Fibroblast of skin of right quadriceps (primary cell): ENCODE measurements at places on chromosomes 3 and 15.

GRCh38 chr15:77296773-77297337 is 123.0 kb downstream of the PEAK1 start:
- DNase-seq = no peak

DNA sequence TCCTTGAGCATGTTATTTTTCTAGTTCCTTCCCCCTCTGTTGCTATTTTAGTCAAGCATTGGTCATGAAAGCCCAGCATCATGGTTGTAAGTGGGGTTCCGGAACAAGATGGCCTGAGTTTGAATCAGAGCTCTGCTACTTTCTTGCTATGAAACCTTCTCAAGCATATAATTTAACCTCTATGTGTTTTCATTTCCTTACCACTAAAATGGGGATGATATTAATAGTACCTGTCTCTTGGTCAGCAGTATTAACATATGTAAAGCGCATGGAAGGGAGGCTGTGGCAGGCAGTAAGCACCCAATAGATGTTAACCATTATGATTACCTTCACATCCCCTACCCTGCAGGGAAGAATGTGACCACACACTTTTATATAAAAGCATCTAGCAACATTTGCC is 14.3 kb upstream of the SPRED1 start:
- DNase-seq = no peak

DNA sequence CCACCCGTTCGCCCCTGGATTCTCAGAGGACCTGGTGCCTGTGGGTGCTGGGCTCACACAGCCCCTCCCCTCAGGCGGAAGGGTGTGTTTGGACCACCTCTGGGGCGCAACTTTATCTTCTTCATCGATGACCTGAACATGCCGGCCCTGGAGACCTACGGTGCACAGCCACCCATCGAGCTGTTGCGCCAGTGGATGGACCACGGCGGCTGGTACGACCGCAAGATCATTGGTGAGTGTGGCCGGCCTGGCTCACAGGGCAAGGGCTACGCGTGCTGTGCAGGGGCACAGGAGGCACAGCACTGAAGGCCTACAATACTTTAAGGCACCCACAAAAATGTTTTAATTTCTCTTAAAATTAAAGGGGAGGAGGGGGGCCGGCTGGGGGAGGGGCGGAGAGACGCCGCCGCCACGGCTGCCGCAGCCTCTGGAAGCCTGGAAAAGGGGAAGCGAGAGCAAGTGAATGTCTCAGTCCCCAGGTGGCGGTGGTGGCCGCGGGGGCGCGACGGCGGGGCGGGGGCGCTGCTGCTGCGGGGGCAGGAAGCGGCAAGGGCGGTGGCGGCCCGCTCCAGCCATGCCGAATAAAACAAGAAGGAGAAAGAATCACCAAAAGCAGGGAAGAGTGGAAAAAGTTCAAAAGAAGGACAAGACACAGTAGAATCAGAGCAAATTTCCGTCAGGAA is 56.8 kb downstream of the DNAH1 start:
- DNase-seq = no peak

DNA sequence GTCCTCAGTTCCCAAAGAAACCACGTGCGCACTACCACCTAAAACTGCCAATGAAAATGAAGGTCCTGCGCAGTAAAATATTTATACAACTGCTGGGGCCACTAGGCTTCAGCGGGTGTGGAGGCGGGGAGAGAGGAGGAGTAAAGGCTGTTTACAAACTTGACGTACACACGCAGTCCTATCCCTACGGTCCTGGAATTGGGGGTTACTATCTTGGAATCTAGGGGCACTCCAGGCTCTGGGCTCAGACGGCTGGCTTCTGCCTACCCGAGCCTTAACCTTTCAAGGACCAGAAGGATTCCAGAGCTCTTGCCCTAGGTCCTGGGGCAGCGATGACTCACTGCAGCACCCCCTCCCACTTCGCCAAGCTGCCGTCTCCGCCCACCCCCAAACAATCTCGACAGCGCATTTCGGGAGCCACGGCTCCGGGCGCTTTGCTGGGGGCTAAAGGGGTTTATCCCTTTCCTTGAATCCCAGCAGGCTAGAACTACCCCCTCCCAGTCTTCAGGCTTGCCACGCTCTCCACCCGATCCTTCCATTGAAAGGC is 3.0 kb downstream of the ADAMTS9 start:
- DNase-seq = peak; percentile 51

DNA sequence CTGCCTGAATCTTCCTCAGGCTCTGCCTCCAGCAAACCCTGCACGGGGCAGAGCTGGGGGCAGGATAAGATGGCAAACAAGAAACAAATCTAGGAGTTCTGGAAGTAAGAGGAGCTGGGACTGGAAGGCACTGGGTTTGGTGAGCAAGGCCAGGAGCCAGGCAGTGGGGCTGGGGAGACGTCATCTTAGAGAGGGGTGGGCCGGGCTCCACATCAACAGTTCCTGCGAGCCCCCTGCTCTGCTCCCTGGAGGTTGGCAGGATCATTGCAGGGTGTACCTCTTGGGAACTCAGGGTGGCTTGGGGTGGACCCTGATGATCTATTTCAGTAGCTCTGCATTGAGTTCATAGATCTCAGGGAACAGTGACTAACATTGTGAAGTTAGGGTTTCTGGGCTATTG is 87.3 kb upstream of the PRR23E start:
- no peak for DNase-seq

DNA sequence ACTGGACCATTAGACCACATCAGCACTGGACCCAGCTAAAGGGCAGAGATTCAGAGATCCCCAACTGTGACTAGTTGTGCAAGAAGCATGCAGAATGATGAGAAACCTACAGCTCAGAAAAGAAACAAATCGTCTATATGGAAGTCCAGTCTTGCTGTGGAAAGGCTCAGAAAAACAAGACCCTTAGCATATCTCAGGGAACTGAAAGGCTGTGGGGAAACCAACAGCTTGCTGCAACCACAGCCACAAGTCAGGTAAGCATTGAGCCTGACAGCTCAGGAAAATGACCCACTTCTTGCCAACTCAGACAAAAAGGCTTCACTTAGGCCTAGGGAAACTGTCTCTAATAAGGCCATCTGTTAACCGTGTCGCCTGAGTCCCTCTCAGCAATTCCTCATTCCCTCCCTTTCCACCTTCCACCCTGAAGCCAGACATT is 145.6 kb downstream of the LSAMP start:
- DNase-seq = no peak

GRCh38 chr3:38404286-38404685 is 49.4 kb upstream of the ACVR2B start:
- DNase-seq = peak; percentile 50

DNA sequence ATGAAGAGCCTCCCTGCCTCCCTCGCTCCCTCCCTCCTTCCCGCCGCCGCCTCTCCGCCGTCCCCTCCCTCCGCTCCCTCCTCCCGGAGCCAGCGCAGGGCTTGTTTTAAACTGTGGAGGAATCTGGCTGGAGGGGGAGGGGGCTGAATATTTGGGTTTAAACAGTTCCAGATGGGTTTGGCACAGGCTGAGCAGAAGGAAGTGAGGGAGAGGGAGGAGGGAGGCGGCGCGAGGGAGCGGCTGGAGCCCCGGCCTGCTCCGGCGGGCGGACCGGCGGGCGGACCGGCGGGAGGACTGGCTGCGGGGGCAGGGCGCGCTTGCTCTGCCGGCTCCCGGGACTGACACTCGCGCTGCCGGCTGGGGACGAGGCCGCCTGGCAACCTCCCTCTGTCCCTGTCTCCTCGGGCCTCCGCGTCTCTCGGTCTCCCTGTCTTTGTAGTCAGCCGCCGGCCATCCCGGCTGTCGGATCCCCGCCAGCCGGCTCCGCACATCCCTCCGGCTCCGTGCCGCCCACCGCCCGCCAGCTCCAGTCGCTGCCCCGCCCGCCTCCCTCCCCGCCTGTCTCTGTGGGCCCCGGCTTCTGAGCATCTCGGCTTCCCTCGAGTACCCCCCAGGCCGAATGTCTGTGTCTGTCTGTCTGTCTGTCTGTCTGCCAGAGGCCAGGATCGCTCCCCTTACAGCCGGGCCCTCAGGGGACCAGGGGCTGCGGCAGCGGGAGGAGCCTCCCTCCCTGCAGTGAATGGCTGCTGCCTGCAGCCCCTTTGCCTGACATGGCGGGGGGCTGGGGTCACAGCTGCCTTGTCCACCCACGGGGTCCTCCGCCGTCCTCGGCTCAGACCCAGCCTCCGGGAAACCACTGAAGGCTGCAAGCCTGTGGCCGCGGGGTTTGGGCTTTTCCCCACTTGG is 7.6 kb downstream of the EPHB3 start:
- DNase-seq = peak; percentile 100

DNA sequence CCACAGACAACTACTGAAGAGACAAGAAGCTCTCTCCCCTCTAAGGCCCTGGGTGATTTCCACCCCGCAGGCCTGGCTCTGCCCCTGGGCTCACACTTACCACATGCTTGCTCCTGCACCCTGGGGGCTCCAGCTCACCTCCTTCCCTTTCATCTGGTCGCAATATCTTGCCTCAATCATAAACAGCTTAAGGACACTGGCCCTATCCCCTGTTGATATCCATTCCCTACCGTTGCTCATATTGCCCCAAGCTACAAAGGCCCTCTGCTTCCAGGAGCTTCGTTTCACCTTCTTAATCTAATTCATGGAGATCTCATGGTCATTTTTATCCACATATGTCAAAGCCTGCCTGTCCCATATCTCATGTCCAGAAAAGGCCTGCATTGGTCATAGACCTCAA is 46.0 kb upstream of the TSEN2 start:
- no peak for DNase-seq

DNA sequence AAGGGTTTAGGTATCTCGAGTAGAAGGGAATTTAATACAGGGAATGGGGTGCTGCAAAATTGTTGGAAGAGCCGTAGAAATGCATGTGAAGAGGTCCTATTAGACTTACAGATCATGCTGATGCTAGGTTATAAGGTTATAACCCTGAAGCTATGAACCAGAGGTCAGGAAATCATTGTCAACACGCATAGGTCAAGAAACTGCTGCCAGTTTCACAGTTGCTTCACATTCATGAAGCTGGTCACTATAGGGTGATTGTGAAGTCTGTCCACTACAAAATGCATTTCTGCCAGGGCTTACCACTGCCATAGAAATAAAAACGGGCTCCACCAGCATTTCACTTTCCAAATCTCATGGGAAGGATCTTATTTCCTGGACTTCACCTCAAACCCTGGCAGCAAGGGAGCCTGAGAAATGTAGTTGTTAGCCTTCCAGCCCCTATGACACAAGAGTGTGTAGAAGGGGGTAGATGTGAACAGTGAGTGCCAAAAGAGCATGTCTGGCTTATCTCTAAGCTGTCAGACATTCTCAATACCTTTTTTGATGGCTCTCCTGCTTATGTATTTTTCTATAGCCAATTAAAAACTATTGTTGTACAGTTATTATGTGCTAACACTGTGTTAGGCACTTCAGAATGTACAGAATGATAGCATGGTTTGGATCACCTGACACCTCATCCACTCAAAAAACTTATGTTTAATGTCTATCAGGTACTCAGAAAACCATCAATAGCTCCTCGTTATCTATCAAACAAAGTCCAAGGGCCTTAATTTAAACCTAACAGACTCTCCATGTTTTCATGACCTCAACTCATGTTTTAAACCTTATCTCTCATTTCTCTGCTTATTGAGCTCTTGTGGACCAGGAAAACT is 148.3 kb upstream of the TSC22D2 start:
- DNase-seq = no peak

GRCh38 chr15:65194826-65195547 is 9.8 kb upstream of the CLPX start:
- DNase-seq = no peak

DNA sequence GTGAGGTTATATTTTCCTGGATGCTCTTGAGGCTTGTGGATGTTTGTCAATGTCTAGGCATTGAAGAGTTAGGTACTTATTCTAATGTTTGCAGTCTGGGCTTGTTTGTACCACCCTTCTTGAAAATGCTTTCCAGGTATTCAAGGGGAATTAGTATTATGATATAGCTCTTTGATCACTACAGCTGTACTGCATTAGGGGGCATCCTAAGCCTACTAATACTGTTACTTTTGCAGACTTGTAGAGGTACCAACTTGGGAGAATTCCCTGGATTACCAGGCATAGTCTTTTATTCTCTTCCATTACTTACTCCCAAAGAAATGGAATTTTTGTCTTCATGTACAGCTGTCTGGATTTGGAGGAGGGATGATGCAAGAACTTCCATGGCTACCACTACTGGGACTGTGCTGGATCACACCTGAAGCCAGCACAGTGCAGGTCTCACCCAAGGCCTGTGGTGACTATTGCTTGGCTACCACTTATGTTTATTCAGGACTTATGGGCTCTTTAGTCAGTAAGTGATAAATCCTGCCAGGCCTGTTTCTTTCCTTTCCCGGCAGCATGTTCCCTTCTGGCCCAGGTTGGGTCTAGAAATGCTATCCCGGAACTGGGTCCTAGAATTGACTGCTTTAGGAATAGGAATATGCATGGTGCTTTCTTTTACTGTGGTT is 402.9 kb downstream of the IL20RB start:
- DNase-seq = no peak

GRCh38 chr3:155853214-155854140 is 750 bp downstream of the SLC33A1 start:
- no peak for DNase-seq

DNA sequence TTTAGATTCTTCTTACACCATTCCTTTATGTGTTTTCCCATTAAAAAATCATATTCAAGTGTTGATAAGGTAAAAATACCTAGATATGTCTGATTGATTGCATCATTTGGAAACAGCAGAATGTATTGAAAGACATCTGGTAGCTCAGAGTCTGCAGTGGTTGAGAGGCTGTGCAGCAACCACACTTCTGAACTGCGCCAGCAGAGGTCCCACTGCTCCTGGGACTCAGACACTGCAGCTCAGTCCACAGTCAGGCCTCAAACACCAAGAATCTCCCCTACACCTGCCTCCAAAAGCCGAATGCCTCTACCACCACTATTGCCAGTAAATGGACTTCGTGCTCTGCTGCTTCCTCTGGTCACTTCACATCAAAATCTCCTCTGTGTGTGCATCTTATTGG is 176.9 kb upstream of the LMCD1 start:
- peak; percentile 52 for DNase-seq

- DNase-seq = no peak
Measured at GRCh38 chr15:29031502-29032228, 145.9 kb downstream of the APBA2 start.

GRCh38 chr15:98257290-98257689 is 296.8 kb downstream of the ARRDC4 start:
- no peak for DNase-seq

DNA sequence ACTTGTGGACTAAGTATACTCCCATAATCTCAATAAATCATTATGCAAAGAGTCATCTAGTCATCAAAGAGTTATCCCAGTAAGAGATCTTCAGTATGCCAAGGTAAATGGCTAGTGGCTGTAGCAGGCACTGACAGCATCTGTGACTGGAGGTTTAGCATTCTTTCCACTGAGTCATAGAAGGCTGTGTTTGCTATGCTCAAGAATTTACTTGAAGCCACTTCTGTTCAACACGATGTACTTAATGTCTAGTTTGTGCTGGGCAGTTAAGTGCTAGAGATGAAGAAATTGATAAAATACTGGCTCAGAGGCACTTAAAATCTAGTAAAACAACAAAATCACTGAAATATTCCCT is 13.0 kb downstream of the ZBED2 start:
- peak; percentile 93 for DNase-seq
